IPS-NIHi11 (cell line): ENCODE measurements at places on chromosomes 6 and 20.

GRCh38 chr6:130632897-130633296 lies 194.3 kb upstream of the SMLR1 start:
- DNase-seq = peak; percentile 30

GRCh38 chr6:16670183-16670582 lies 91.1 kb downstream of the ATXN1 start:
- DNase-seq = no peak

GRCh38 chr20:32237419-32237818 lies 29.7 kb downstream of the POFUT1 start:
- no peak for DNase-seq

DNA sequence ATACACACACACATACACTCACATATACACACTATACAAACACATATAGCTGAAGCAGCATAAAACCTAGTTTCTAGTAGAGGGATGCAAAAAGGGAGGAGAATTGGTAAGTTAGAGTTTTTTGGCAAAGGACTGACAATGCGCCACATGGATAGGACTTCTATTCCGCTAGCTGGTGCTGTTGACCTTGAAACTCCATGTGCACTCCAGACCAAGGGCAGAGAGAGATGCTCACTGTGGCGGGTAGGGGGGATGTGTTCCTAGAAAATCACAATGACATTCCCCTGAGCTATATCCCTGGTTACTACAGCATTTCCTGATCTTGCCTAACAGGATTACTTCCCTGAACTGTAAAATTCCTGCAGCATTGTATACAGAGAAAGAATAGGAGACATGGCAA lies 19.2 kb downstream of the MICA start:
- no peak for DNase-seq

DNA sequence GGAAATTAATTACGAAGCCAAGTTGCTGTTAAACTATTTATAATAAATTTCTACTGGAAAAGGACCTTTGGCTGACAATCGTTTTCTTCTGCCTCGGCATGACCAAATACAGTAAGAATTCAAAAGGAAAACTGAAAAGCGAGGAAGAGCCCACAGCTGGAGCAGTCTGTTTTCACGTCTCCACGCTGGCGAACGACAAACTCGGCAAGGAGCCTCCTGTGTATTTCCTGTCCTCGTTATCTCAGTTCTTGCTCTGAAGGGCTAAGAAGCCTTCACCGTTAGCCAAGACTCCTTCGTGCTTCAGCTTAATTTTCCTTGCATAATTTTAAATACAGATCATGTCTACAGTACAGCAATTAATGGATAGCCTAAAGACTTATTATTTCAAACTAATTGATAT lies 214.3 kb upstream of the PLCB4 start:
- DNase-seq = peak; percentile 20

DNA sequence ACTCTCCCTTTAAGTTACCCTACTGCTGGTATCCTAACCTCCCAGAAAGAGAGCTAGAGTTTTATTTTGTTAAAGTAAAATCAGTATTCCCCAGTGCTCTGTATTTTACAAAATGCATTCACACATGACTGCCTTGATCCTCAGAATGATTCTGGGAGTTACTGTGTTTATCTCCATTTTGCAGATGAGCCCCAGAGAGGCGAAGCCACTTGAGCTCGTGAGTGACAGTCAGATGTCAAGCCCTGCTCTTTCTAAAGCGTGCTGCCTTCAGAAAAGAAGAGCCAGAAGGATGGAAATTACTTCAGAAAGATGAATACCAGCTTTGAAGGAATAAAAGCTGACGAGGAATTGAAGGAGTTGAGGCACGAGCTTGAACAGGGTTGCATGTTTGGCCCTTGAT lies 14.1 kb upstream of the OSER1 start:
- no peak for DNase-seq

- no peak for DNase-seq
Observed at GRCh38 chr20:56360133-56360907, 1.5 kb downstream of the FAM210B start.
